ENCODE measurements at places on chromosomes 1 and 21. TPM values are rescaled to one million over a fixed set of nuclear protein-coding genes. Genes with fewer than 3 reads are reported as not detected.
A peak's percentile ranks its signal among the peaks of the same experiment; 100 is the strongest.

Gene SH2D1B
- not detected for total RNA-seq

Gene RCC2
- total RNA-seq = 152 TPM

DNA sequence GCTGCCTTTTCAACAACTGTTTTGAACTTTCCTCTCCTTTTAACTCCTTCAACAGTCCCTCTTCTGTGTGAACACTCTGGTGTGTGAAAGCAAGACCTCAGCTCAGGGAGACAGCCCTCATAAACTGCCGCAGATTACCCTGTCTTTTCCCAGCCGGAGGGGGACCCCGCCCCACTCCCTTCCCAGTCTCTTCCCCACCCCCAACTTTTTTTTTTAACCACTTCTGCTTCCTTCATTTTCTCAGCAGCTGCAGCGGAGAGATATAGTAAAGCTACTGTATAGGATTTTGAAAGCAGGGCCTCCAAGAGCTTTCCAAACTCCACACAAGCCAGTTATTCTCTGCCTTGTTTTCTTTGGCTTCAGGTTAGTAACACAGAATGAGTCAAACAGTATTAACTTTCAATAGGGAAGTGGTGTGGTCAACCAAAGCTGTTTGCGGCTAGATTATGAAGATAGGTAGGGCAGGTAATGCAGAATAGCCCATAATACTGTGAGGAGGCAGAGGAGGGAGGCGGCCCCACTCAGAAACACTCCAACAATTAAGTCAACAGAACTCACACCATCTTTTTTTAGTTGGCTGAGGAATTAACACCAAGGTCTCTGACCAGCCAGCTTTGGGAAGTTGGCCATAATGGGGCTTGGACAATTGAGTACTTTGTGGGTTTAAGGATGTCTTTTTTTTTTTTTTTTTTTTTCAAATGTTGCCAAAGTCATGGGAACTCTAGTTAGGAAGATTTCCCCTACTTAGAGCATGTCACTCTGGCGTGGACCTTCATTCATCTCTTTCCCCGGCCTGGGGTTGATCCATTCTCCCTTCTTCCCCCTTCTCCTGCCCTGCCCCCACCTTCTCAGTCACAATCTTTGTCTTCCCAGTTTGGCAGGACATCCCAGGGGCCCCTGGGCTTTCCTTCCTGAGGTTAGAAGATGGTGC, 177.0 kb downstream of the CLIC6 start:
- DNase-seq = peak; percentile 80

- no peak for DNase-seq
Observed at GRCh38 chr1:111963985-111964738, 25.3 kb downstream of the KCND3 start.

DNA sequence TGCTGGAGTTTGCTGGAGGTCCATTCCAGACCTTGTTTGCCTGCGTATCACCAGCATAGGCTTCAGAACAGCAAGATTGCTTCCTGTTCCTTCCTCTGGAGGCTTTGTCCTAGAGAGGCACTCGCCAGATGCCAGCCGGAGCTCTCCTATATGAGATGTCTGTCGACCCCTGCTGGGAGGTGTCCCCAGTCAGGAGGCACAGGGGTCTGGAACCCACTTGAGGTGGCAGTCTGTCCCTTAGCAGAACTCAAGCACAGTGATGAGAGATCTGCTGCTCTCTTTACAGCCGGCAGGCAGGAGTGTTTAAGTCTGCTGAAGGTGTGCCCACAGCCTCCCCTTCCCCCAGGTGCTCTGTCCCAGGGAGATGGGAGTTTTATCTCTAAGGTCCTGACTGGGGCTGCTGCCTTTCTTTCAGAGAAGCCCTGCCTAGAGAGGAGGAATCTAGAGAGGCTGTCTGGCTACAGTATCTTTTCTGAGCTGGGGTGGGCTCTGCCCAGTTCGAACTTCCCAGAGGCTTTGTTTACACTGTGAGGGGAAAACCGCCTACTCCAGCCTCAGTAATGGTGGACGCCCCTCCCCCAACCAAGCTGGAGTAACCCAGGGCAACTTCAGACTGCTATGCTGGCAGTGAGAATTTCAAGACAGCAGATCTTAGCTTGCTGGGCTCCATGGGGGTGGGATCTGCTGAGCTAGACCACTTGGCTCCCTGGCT, 205.0 kb downstream of the GPR52 start:
- DNase-seq = no peak

GRCh38 chr1:146001709-146002108, 5.3 kb upstream of the TXNIP start:
- no peak for DNase-seq

DNA sequence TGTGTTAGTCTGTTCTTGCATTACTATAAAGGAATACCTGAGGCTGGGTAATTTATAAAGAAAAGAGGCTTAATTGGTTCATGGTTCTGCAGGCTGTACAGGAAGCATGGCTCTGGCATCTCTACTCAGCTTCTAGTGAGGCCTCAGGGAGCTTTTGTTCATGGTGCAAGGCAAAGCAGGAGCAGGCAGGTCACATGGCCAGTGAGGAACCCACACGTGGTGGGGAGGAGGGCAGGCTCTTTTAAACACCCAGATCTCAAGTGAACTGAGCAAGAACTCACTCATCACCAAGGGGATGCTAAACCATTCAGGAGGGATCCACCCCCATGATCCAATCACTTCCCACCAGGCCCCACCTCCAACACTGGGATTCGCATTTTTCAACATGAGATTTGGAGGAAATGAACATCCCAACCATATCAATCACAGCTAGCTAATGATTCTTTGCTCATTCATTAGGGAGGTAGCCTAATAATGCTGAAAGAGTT, 51.4 kb upstream of the RAP1A start:
- no peak for DNase-seq

DNA sequence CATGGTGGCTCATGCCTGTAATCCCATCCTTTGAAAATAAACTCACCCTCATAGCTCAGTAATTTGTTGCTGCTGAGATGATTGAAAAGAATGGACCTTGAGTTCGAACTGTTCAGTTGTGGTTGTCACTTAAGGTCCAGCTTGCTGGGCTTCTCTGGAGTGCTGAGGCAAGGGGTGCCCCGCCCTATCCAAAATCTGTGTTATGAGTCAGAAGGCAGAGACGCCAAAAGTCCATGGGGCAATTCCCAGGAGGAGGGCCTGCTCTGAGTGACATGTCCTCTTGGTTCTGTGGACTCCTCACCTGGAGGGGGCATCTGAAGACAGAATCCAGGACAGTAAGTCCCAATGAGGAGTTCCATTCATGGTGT, 64.8 kb downstream of the MYOM3 start:
- no peak for DNase-seq

- no peak for DNase-seq
Observed at GRCh38 chr1:84406346-84406861, 8.1 kb downstream of the DNASE2B start.

GRCh38 chr1:28329395-28330153, 734 bp downstream of the MED18 start:
- DNase-seq = peak; percentile 66
